ENCODE measurements at places on chromosomes 5 and 9.

DNA sequence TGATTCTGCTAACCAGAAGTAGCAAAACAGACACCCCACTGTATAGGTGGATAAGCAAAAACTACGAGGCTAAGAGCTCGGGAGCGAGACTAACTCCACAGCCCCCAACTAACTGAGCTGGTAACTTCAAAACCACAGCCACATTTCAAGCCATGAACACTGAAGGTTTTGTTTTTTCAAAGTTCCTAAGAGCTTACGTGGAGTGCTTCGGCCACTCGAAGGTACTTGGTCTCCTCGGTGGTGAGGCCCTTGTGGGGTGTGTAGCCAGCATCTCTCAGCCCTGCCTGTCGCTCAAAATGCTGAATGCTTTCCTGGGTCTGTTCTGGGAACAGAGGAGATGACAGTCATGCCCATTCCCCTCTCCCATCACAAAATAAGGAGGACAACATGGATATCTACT, 11.1 kb downstream of the KIAA1191 start:
- no peak for DNase-seq

DNA sequence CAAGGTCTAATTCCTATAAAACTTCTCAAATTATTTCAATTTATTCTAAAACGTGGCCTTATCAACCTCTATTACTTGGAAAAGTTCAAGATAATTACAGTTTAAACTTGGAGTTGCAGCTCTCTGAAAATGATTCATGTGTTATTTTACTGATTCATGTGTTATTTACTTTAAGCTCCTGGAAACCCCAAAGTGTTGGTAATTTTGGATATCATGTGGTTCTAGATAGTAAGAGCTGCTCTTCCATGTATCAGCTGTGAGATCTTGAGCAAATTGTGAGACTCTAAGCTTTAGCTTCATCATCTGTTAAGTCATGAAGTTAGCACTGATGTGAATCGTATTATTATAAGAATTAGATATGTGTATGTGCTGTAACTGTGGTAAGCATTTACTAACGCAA, 749.2 kb downstream of the TLE4 start:
- no peak for DNase-seq

- no peak for DNase-seq
Measured at GRCh38 chr5:116145416-116145815, 60.6 kb downstream of the COMMD10 start.

DNA sequence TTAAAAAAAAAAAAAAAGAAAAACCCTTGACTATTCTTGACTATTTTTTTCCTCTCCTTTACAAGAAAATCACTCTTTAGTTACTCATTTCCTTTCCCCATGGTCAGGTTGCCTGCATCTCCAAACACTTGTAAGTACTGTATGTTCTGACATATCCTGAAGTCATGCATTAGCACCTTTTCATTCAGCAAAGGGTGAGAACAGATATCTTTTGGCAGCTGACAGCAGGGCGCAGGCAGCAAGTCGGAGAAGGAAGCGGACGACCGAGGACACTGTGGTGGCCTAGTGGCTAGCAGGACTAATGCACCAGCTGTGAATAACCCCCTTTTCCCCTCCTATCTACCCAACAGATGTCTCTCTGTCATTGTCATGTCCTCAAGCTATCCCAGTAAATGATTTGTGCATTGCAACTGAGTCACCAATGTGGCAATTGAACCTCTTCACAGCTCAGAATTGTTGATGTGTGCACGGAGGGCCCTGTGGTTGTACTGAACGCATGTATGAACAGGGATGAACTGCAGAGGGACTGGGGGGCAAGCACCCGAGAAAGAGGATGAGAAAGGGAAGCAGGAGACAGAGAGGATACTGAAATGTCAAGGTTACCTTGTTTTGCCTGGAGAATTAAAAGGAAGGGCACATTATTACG, 996.0 kb upstream of the ARRDC3 start:
- no peak for DNase-seq

GRCh38 chr9:134791009-134791408, 89.6 kb upstream of the FCN2 start:
- DNase-seq = no peak

DNA sequence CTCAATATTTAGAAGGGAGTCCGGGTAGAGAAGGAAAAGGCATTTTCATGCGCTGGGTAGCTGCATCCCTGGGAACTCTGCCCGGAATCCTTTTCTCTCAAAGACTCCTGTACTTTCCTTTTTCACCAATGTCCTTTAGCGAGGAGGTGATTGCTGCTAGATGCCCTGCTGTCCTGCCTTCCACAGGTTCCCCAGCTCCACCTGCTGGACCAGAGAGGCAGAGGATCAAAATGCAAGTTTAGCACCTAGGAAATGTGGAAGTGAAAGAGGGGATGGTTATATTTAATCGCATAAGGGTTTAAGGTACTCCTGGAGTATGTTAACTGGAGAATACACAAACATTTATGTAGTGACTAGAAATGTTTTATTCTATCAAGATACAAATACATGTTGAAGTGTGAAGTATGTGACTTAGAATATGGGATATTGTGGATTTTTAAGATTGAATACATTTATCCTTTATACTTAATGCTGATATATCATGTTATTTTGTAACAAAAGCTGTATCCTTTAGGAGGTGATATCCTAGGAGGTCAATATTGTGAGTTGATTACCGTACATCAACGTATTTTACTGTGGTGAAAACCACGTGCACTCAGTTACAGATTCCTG, 145.7 kb downstream of the ARHGAP26 start:
- peak; percentile 37 for DNase-seq

- no peak for DNase-seq
Measured at GRCh38 chr9:127200106-127200862, 64.3 kb upstream of the GARNL3 start.
